Neural crest cell (in vitro differentiated cells): ENCODE measurements at places on chromosomes 5 and 9.
A peak's percentile ranks its signal among the peaks of the same experiment; 100 is the strongest.

GRCh38 chr9:127735530-127736185 is 564 bp upstream of the TOR2A start:
- DNase-seq = no peak

DNA sequence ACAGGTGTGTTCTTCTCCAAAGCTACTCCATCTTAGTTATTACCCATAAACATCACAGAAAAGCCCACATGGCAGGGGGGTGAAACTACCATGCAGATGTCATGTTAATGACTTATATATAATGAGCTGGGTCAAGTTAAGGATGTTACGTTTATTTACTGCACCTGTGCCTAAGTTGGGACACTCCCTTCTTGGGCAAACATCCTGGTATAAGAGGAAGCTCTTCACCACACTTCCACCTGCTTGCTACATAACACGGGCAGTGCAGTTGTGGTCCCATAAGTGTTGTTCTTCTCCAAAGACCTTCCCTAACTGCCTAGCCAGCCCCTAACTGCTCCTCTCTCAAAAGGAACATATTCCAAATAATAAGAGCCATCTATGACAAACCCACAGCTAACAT is 9.3 kb upstream of the ZCCHC9 start:
- no peak for DNase-seq

DNA sequence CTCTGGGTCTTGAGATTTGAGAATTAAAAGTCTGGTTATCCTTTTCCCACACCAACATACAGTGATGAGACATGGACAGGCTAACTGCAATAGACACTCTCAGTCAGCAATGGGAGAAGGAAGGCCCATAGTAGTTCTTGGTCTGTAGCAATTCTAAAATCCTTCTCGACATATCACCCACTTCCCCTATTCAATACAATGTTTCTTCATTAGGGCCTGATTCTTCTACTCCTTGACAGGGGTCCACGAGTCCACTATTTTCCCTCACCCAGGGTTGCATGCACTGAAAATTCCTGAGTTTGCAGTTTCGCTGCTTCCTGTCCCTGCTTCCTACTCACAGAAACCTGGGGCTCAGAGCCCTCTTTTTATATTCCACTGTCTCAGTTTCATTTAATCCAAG is 402.8 kb downstream of the MAT2B start:
- DNase-seq = no peak

- DNase-seq = no peak
These were observed 55.8 kb downstream of the ENTREP1 start for GRCh38 chr9:69380811-69381210.

DNA sequence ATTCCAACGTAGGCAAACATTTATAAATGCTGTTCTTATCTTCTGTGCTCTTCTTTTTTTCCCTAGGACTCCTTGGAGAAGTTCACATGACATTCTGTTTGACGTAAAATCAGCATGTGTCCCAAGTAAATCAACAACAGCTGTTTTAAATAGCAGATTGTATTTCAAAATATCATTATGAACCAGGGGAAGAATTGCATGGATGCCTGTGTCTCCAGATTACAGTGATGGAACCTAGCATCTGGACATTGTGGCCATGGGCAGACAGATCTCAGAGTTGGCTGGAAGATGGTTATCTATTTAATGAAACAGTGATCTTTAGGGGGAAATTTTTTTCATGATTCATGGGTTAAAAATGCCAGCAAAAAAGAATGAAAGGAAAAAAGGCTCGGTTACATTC is 222.0 kb downstream of the MAN2A1 start:
- DNase-seq = no peak

- DNase-seq = no peak
These were observed 16.7 kb upstream of the CDC14B start for GRCh38 chr9:96636368-96636767.

GRCh38 chr9:77013932-77014596 is 5.4 kb upstream of the FOXB2 start:
- DNase-seq = peak; percentile 8

- no peak for DNase-seq
These were observed 287.0 kb downstream of the SH3GL2 start for GRCh38 chr9:17865881-17866280.

GRCh38 chr5:50808406-50808805 is 142.0 kb downstream of the PARP8 start:
- DNase-seq = no peak

- peak; percentile 16 for DNase-seq
These were observed 41.6 kb downstream of the MYO10 start for GRCh38 chr5:16894236-16895057.

- peak; percentile 83 for DNase-seq
These were observed 48.7 kb upstream of the C5orf58 start for GRCh38 chr5:170183816-170184687.

- no peak for DNase-seq
These were observed 6.2 kb downstream of the DCANP1 start for GRCh38 chr5:135440916-135441315.

GRCh38 chr5:130270786-130271185 is 366.5 kb downstream of the CHSY3 start:
- DNase-seq = no peak

DNA sequence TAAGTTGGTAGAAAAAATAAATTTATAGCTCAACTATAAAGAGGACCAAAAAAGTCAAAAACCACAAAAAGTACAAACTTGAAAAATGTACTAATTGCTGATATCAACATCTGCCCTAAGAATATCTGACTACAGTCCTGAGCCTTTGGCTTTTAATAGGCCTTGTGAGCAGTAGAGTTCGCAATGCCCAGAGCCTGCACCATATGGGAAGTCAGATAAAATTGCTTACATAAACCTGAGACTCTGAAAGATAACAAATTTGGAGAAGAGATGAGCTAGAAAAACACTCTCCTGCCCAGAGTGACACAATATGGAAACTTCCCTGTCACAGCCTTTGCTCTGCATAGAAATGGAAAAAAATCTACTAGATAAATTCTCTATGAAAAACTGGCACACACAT is 368.0 kb upstream of the GRIN3A start:
- no peak for DNase-seq

DNA sequence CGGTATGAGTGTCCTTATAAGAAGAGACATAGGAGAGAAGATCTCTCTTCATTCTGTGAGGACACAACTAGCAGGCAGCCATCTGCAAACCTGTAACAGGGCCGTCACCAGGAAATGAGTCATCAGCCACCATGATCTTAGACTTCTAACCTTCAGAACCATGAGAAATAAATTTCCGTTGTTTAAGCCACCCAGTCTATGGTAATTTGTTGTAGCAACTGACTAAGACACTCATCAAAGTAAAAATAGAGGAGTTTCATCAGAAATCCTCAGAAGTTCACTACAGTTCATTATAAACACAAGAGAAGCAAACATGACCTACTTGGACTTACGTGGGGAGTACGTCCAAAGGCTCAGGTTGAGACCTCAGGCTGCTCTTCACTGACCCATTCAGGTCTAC is 357.7 kb downstream of the SEMA5A start:
- DNase-seq = no peak

- DNase-seq = no peak
These were observed 4.1 kb downstream of the MRPL36 start for GRCh38 chr5:1795506-1795905.

- DNase-seq = no peak
These were observed 48.6 kb downstream of the DUSP1 start for GRCh38 chr5:172722327-172722815.

DNA sequence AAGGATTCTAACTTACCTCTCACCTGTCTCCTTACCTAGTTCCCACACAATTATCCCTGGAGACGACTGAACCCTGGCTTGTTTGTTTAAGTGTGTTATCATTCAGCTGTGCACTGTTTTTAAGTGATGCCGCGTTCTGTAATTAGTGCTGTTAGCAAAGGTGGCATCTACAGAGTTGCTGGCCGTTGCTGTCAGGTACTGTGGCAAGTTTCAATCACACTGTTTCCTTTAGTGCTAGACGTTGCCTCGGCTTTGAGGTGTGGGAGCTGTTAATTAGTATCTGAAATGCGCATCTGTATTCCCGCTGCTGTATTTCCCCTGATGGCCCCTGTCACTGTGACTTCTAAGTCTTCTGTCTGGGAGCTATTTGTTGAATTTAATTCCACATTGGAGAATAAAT is 193.8 kb upstream of the GAS1 start:
- DNase-seq = no peak

DNA sequence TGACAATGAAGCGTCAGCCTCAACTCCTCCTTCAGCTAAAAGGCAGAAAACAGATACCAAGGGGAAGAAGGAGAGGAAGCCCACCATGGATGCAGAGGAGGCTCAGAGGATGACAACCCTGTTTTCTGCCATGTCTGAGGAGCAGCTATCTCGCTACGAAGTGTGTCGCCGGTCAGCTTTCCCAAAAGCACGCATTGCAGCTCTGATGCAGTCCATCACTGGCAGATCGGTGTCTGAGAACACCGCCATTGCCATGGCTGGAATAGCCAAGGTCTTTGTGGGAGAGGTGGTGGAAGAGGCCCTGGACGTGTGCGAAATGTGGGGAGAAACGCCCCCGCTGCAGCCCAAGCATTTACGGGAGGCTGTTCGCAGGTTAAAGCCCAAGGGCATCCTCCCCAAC is 968 bp downstream of the TAF11L11 start:
- no peak for DNase-seq

GRCh38 chr9:14030375-14031059 is 283.4 kb downstream of the NFIB start:
- DNase-seq = no peak

- DNase-seq = no peak
These were observed 161.1 kb downstream of the MAST4 start for GRCh38 chr5:66757219-66757833.

GRCh38 chr5:88847420-88847819 is 35.6 kb downstream of the MEF2C start:
- DNase-seq = no peak

- no peak for DNase-seq
These were observed 383.4 kb downstream of the MLLT3 start for GRCh38 chr9:20238921-20239320.

GRCh38 chr5:28234356-28234968 is 1196.1 kb upstream of the CDH9 start:
- DNase-seq = no peak

- no peak for DNase-seq
These were observed 27.4 kb upstream of the CEP120 start for GRCh38 chr5:123450640-123451039.

DNA sequence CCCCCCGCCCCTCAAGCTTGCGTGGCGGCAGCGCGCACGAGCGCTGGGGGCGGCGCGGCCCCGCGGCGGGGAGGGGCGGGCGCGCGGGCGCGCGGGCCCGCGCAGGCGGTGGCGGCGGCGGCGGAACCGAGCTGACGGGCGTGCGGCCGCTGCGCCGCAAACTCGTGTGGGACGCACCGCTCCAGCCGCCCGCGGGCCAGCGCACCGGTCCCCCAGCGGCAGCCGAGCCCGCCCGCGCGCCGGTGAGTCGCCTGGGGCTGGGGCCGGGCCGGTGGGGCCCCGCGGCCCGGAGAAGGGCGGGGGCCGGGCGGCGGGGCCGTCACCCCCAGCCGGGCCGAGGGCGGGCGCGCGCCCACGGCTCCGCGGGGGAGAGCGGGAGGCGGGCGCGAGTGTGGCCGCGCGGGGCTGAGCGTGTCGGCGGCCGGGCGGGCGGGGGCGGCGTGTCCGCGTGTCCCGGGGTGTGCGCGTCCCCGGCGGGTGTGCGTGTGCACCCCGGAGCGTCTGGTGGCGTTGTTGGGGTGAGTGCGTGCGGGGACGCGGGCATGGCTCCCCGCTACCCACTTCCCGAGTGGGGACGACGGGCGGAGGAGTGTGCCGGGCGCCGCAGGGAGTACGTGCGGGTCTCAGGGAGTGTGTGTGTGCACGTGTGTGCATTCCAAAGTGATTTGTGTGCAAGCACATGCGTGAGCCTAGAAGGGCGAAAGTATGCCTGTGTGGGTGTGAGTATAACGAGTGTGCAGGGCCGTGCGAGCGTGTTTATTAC is at the start of gene NEK6:
TSS of gene NEK6 (plus strand) at position 106 of the 763 bp plus-strand sequence. CDS start 44,016 bp downstream, outside the sequence.
- DNase-seq = no peak

DNA sequence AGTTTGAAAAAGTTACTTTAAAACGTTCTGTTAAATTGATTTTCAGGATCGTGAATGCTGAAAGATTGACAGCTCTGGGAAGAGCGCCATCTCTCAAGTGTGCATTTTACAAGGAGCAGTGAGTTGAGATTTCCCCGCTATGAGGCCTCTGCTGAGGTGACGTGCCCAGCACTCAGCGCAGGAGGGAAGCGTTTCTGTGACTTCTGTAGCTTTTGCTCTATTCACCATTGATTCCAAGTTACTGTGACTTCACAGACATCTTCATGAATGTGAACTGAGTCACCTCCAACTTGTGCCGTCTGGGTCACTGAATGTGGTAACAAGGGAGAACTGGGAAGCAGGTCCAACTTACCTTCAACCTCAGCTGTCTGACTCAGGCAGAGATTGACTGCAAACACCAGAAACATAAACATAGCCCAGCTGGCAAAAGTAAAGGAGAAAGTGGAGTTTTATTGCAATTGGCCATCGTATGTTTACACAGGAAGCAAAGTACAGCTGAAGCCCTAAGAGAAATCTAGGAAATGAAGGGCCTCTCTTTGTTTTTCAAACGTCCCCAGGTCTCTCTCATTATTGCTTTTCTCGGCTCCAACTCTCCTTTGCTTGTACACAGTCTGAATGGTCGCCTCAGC is 428.8 kb upstream of the CLINT1 start:
- DNase-seq = no peak

DNA sequence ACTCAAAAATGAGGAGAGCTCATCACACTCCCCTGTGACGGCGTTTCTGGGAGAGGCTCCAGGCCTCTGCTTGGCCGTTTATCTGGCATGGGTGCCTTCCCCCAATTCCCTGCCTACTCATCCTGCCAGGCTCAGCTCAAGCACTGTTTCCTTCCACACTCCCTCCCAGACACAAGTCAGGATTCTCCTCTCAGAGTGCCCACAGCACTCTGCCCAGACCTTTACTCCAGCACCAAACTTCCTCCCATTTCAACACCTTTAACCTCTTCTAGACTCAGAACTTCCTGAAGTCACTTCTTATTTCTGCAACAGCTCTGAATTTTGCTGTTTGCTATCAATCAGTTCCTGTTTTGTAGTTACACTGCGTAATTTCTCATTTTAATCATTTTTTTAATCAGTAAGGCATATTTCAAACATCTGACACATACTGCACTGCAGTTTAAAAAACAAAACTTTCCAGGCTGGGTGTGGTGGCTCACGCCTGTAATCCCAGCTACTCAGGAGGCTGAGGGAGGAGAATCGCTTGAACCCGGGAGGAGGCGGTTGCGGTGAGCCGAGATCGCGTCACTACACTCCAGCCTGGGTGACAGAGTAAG is 16.0 kb downstream of the TRMO start:
- DNase-seq = no peak

- DNase-seq = no peak
These were observed 48.0 kb downstream of the RUSC2 start for GRCh38 chr9:35537913-35538312.

DNA sequence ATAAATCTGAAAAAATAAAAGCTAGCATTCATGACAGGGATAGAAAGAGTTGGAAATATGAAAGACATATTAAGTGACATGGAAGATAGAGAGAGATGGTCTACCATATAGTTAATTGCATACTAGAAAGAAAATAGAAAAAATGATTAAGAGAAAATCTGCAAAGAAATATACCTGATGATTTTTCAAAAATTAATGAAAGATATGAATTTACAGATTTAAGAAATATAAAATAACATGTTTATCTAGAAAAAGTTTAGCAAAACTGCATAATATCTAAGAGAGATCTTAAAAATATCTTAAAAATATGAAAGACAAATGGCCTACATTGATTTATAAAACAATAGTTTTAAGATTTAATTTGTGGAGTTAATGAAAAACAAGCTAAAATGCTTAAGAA is 219.1 kb upstream of the RPS23 start:
- no peak for DNase-seq
